Erythroblast (primary cell): ENCODE measurements at places on chromosomes 13 and 19.

DNA sequence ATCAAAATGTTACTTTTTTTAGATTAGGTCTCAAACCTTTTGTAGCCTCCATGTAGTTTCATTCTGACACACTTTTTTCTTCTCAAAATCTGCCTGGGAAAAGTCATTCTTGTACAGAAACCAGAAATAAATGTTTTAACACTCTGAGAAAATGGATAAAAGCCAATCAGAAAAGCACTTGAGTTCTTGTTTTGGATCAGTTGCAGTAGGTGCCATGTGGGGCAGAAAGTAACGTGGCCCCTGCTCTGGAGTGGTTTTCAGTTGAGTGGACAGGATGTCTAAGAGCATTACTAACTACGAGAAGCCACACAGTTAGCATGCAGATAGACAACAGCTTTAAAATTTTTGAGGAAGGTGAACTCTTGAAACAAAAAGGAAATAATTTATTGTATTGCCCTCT, 19.1 kb downstream of the GPR183 start:
- DNase-seq = no peak

DNA sequence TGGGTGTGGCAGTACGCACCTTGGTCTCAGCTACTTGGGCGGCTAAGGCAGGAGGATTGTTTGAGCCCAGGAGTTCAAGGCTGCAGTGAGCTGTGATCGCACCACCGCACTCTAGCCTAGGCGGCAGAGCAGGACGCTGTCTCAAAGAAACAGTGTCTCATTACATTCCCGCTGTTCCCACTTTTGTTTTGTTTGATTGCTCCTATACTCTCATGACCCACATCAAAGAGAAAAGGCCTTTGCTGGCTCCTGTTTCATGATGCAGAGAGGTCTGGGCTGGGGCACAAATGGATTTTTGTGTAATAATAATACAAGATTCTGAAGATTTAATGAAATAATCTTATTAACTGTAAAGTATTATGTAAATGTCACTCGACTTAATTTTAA, 85.7 kb downstream of the LACC1 start:
- no peak for DNase-seq

- DNase-seq = no peak
Observed at GRCh38 chr19:277581-278165, 13.5 kb downstream of the PLPP2 start.

DNA sequence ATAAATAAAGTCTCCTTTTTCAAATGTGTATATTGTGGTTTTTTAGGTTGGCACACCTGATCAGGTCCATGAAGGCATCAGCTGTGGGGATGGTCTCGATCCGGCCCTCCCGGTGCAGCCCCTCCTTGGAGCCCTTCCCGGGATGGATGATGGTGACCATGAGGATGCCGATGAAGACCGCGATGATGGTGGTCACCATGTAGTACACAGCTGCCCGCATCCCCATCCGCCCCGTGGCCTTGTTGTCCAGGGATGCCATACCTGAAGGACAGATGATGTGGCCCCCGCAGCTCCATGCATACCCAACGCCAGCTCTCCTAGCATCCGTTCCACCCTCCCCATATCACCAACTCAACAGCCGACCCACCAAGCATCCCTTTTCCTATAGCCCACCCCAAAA, 11.4 kb downstream of the SLC1A6 start:
- no peak for DNase-seq
